ENCODE measurements at places on chromosomes 1 and 21.
A peak's percentile ranks its signal among the peaks of the same experiment; 100 is the strongest.

DNA sequence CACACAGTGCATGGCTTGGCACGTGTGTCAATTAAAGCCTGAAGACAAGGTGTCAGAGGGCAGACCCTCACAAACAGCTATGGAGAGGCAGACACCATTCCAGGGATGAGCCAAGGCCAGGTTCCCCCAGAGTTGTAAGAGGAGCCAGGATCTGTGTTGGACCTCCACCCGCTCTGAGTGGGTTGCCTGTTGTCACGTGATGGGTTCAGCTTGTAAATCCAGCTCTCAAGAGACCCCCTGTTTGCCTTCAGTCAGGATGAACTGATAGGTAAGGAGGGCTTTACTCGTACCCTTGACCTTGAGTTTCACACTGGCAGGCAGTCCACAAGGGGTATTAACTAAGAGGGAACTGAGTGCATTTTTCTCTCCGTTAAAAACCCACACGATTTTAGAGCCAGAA is 27.7 kb upstream of the KCND3 start:
- DNase-seq: no peak

GRCh38 chr1:45007311-45007710 is 3.8 kb downstream of the HECTD3 start:
- DNase-seq: no peak

GRCh38 chr21:42319851-42320572 is 4.8 kb upstream of the TFF3 start:
- no peak for DNase-seq

DNA sequence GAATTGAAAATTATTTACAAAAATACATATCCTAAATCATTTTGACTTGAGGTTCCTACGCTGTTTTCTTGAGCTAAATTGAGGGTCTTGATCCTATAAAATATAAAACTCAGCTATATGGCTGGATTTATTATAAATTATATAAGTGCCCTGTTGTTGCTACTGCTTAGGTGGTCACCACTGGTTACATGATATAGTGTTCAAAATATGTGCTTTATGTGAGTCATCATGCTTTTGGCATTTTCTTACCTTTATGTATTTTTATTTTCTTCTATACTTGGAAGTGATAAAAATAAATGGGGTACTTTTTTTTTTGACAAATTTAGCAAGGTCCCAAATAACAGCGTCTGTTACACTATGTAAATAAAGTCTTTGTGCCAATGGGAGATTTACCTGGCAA is 31.1 kb upstream of the PTPRC start:
- peak; percentile 33 for DNase-seq

- DNase-seq: no peak
Measured at GRCh38 chr1:38050397-38051078, 3.9 kb upstream of the POU3F1 start.

DNA sequence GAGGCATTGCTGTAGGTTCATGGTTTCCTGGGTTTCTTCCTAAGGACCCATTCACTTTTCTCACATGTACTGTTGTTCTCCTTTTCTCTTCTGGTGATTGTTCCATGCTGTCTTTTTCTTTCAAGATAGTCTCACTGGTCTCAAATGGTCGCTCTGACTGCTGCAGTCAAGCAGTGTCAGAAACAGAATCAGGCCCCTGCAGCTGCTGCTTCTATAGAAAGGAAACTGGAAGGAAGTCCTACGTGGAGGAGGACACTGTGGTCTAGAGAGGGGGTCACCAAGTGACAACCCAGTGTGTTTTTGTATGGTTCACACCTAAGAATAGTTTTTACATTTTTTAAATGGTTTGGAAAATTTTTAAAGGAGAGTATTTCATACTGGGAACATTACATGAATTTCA is 2.4 kb downstream of the NECAP2 start:
- no peak for DNase-seq

DNA sequence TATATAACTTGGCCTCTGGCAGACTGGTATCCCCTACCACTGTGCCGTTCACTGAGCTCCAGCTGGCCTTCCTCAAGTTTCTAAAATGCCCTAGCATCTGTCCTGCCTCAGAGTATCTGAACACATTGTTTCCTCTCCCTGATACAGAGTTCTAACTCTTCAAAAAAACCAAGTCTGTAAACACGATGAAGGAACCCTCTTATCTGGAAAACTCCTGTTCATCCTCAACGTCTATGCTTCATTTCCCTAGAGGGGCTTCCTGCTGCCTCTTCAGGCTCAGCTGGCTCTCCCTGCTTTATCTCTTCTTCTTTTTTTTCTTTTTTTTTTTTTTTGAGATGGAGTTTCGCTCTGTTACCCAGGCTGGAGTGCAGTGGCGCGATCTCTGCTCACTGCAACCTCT is 5.6 kb downstream of the BSDC1 start:
- DNase-seq: no peak

DNA sequence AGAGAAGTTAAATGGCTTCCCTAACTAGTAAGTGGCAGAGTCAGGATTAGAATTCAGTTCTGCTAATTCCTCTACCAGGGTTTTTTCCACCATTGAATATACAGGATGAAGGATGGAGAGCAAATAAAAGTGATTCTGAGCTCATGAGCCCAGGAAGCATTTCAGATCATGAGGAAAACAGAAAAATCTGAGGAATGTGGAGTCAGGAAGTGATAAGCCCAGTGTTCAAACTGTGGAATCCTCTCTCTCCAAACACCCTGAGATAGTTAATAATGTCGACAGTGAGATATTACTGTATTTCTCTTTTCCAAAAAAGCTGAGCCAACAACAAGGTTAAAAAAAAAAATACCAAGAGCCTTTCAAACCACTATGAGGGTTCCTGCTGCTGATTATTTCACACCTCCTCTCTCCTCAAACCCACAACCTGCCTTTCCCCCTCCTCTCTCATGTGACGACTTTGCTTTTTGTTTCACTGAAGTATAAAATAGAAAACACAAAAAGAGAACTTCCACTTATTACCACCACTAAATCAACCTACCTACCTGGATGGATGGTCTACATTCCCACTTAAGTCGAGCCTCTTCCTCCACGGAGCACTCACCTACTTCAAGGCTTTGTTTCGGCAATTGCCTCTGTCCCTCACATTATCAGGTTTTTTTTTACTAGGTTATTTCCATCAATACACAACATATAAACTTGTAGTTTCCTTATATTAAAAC is 8.9 kb downstream of the SLAMF1 start:
- DNase-seq: peak; percentile 3

GRCh38 chr1:39528082-39528481 is 36.6 kb downstream of the BMP8A start:
- DNase-seq: no peak

DNA sequence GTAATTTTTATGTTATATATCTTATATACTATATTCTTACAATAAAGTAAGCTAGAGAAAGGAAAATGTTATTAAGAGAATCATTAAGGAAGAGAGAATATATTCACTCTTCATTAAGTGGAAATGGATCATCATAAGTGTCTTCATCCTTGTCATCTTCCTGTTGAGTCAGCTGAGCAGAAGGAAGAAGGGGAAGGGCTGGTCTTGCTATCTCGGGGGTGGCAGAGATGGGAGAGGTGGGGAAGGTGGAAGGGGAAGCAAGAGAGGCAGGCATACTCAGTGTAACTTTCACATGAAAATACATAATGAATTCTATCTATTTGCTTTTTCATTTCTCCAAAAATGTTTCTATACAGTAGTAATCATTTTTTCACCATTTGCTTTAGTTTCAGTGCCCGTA is 5.1 kb downstream of the DNASE2B start:
- no peak for DNase-seq

- DNase-seq: no peak
Measured at GRCh38 chr1:85275701-85276214, 674 bp downstream of the BCL10 start.

DNA sequence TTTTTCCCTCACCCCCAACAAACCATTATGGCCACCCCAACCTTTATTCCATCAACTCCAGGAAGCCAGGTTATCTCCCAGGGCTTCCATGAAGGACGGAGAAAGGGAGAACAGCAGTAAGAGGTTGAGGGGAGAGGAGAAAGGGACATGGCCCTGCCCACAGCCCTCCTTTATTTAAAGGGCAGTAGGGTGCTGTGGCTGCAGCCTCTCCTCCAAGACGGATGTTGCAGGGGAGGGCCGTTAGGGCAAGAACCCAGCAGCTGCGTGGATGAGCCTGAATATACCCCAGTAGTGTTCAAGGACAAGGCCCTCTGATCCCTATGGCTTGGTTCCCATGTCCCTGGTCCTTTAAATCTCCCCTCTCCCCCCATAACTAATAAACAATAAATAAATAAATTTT is 5.9 kb downstream of the RXFP4 start:
- no peak for DNase-seq

DNA sequence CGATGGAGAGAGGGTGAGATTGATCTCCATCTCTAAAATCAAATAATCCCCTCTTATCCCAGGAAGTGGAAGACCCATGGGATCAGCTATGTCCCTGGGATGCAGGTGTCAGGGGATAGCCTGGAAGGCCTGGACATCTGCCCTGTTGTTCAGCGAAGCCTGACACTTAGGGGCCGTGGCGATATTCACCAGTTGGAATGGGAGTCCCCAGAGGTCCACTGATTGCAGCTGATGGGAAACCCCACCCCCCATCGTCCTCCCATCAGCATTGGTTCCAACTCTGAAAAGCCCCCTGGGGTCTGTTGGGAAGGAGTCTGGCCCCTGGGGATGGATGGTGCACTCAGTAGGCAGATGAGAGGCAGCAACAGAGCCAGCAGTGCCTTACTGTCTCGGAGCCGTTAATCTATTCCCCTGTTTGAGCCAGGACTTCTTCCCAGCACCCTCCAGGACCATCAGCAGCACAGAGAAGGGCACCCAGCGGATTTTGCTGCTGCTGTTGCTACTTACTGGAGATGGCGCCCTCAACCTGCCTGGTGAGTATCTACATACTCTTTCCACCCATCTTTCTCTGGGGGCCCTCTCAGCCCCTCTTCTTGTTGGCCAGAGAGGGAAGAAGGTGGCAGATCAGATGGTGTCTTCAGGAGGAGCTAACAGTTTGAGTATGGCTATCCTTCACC is 13.4 kb downstream of the CATSPER4 start:
- DNase-seq: no peak

DNA sequence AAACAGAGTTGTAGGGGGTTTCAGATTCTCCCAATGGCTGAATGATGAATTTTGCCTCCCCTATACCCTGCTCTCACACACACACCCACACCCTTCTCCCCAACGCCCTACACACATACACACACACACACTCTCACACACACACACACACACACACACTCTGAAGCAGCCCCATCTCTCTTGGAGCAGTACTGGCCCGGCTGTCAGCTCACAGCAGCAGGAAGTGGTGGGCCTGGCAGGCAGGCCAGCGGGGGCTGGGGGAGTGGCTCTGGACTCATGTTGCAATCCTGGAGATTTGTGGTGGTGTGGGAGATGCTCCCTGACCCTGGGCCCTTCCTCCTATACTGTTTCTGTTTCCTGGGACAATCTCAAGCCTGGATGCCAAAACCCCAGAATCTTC is 2.2 kb downstream of the IKBKE start:
- DNase-seq: peak; percentile 74

DNA sequence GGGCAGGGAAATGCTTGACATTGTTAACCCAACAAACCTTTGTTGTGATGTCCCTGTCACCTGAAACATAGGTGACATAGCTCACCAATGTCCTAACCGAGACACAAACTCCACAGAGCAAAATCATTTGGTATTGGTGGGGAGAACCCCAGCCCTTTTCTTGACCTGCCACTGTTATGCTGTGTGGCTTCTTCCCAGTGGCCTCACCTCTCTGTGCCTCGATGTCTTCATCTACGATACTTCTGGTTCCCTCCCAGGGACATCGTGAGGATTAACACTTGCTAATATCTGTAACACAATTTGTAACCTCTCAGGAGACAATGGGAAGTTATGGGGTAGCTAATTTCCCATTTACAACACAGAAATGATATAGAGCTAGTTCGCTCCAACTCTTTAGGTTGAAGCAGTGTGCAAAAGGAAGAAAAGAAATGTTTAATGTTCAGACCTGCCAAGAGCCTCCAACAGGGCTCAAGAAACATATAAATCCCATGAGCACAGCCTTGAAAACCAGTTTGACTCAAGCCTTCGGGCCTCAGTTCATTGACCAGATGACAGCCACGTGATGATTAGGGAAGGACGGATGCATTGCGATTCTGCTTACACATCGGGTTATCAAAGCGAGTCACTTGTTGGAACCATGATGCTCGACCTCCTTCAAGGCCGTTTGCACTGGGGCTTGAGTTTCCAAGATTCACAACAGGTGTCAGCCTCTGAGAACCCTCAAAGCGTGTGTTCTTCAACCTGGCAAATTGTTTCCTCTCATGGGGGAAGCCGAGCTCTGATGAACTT is 37.8 kb upstream of the TMEM51 start:
- DNase-seq: no peak

DNA sequence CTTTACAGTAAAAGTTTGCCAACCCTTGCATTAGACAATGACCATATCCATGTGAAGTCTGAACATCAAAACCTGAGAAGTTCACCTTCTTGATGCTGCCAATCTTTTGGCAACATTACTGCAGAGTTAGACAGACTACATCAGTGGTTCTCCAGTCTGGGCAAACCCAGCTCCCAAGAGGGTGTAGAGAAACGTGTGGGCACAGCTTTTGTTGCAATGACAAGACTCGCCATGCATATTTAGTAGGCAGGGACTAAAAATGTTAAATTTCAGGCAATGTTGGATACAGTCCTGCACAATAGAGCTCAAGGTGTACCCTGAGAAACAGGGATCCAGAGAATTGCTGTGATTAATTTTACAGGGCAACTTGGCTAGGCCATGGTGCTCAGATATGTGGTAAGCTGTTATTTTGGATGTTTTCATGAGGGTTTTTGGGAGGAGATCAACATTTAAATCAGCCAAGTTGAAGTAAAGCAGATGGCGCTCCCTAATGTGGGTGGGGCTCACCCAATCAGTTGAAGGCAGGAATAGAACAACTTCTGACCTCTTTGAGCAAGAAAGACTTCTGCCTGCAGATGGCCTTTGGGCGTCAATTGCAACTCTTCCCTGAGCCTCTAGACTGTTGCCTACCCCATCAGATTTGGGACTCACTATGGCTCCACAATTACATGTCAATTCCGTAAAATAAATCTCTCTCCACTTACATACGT is 37.6 kb upstream of the CLDN14 start:
- no peak for DNase-seq

DNA sequence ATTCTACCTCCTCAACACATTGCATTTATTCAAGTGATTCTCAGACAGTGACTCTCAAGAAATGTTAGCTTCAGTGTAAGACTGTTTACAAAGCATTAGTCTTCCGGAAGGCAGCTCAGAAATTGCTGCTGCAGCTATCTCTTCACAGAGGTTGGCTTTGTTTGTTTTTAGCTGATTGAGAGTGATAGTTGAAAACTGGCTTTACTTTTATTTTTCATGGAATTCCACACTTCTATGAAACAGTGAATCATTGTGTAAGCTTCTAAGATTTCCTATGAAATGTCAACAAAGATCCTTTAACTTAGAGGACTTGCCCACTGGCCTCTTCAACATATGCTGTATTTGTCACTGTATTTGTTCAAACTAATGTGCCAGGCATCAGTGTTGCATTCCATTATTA is 121.3 kb downstream of the TNNI3K start:
- DNase-seq: peak; percentile 3

GRCh38 chr1:234326497-234327366 is 46.5 kb upstream of the COA6 start:
- DNase-seq: peak; percentile 61
